KBM-7 (cell line): ENCODE measurements at places on chromosomes 1 and 21.

- DNase-seq, result no peak
Observed at GRCh38 chr1:95657248-95657647, 423.2 kb downstream of the RWDD3 start.

GRCh38 chr1:223298701-223299100 is 65.3 kb downstream of the SUSD4 start:
- DNase-seq, result no peak

DNA sequence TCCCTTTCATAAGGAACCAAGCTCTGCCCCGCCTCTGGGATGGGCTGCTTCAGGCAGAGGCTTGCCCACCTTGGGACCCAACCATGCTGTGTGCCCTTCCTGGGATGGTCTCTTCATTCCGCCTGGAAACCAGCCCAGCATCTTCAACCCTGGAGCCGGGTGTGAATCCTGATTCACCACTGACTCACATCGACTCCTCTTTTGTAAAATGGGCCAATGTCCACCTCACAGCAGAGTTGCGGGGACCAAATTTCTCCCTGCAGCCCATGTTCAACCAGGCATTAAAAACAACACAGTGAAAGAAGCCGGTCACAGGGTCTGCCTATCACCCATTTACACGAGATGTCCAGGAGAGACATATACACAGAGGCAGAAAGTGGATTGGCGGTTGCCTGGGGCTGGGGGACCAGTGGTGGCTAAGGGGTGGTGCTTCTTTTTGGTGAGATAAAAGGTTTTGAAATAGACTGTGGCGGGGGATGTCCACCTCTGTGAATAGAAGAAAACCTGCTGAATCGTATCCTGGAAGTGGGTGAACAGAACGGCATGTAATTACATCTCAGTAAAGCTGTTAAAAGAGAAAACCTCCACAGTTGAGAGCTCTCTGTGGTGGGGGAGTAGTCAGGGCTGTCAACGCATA is 6.9 kb upstream of the GPR153 start:
- DNase-seq, result no peak

- no peak for DNase-seq
Observed at GRCh38 chr1:1892079-1892762, 1.3 kb upstream of the GNB1 start.

DNA sequence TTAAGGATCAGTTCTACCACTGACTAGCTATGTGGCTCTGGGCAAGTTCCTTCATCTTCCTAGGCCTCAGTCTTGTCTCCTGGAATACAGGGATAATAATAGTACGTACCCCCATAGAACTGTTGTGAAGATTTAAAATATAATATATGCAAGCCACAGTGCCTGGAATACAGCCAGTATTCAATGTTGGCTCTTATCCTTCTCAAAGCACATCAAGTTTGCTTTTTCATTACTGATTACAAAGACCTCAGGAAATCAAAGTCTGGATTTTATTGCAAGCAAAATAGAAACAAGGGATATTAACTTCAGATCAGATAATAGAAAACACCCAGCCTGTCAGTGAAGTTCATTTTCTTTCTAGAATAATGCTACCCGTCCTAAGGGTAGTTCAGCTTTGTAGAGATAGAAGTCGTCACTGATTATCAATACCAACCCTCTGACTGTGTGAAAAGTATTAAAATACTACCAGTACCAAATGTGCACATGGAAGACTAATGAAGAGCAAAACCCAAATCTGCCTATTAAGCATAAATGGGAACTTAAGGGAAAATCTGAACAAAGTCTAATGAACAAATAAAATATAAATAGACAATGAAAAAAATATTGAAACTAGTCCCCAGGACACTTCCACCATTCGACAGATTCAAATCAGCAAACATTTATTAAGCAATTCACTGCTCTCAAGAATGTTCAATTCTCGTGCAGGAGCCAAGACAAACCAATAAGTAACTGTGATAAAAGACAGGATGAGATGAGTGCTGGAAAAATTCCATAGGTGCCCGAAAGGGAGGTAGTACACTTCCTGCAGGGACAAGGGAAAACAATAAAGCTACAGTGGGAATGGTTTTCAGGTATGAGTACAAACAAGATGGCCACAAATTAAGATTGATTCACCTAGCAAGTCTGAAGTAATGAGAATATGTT is 206.2 kb downstream of the SMYD3 start:
- no peak for DNase-seq

- DNase-seq, result no peak
Observed at GRCh38 chr1:158149175-158149574, 31.5 kb upstream of the CD1D start.

DNA sequence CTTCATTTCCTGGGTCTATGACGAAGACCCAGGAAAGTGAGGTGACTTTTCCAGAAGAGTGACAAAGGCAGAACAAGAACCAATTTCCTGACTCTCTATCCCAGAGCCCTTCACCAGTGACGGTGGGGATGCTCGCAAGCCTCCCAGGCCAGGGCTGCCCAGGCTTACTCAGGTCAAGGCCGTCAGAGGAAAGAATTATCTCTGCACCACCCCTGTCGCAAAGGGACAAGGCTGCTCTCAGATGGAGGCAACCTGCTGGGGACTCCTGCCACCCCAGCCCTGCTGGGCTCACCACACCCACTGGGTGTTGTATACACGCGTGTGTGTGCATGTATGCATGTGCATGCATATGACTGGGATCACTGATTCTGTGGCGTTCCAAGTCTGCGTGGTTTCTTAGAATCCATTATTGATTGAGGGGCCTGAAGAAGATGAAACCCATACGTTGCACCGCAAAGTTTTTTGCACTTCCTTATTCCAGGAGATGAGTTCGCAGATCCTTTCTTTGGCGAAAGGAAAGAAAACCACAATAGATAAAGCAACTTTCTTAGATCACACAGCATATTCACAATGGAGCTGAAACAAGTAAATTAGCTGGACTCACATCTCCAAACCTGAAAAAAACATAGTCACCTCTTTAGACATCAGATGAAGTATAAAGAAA is 255.8 kb downstream of the RHOU start:
- DNase-seq, result peak; percentile 82

GRCh38 chr1:220326578-220326977 is 54.3 kb upstream of the RAB3GAP2 start:
- no peak for DNase-seq

DNA sequence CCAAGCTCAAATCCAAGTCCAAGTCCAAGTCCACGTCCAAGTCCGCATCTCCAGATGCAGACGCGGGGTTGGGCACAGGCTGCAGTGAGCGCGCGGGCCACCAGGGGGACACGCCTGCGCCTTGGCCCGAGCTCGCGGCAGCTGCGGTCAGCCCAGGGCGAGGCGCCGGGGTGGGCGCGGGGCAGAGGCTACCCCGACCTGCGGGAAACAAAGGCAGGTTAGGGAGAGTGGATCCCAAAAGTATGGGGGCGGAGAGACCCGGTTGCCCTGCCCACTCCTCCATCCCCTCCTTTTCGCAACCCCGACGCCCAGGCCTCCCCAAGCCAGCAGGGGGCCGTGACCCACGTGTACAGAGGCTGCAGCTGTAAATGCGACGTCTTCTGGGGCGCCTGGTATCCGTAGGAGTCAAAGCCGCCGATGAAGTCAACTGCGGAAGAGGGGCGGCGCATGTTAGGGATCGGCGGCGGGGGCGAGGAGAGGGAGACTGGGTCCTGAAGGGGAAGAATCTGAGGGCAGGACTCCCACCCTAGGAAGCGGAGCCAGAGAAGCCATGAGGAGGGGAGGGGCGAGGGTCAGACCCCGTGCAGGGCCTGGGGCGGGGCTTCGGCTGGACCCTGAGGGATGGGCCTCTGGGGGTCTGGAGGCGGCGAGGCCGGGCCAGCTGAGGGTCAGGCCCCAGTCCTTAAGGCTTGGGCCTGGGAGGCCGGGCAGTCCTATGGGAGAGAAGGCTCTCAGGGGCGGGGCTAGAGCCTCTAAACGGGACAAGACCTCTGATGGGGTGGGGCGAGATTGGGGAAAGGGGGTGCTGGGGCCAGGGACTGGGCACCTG is 58.0 kb downstream of the NKAIN1 start:
- DNase-seq, result peak; percentile 74

GRCh38 chr1:67350783-67351182 is 43.1 kb downstream of the IL12RB2 start:
- DNase-seq, result no peak

- no peak for DNase-seq
Observed at GRCh38 chr1:201712387-201713085, 116.4 kb upstream of the IPO9 start.

GRCh38 chr1:101013776-101014175 is 11.8 kb downstream of the DPH5 start:
- no peak for DNase-seq

DNA sequence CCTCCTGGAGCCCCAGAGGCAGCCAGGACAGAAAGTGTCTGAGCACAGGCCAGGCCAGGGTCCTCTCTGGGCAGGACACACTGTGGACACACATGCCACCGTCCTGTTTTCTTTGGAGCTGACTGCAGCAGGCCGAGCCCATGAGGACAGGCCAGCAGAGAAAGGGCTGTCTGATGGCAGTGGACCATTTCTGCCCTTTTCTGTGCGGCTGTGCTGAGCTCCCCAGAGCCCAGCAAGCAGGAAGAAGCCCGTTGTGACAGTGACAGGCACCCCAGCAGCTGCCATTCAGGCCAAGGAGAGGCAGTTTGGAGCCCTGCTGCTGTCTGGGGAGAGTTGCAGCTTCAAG is 115.8 kb upstream of the ARHGEF16 start:
- DNase-seq, result no peak

DNA sequence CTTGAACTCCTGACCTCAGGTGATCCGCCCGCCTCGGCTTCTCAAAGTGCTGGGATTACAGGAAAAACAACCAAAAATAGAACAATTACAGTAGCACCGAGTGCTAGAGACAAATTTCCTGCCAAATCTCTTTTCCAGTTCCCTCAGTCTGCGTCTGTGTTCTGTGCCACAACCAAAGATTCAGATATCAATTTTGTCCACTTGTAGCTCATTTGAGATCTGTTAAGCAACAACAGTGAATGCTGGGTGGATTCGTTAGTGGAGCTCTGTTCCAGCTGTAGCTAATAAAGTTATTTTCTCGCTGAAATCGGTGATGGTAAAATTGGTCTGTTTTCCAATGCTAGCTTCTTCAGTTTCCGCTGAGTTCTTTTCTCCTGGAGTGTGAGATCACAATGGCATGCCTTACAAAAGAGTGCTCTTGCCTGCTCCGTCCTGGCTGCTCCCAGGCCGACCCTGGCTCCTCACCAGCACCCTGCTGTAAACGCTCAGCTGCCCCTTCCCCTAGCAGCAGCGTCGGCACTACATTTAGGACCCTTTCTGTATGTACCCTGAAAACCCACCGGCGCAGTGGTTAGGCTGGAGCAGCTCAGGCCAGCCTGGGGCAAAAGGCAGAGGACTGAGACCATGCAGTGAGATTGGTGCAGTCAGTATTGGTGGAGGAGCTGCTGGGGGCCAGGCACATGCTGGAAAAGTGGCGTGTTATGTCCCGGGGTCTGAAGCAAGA is 395.4 kb downstream of the KIF26B start:
- DNase-seq, result no peak

DNA sequence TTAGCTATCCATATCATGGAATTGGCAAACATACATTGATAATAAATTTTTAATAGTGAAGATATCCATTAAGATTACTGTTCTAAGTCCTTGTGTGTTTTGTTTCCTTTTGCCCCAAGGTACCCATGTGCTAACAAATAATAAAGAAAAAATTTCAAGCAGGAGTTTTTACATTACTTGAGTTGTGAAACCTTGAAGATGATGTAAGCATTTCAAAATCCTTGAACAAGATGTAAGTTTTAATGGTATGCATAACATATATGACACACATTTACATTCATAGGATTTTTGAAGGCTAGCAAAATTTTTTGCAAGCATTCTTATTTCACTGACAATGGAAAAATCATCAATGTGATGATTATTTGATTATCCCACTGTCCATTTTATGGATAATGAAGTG is 10.9 kb upstream of the ELAVL4 start:
- DNase-seq, result no peak

DNA sequence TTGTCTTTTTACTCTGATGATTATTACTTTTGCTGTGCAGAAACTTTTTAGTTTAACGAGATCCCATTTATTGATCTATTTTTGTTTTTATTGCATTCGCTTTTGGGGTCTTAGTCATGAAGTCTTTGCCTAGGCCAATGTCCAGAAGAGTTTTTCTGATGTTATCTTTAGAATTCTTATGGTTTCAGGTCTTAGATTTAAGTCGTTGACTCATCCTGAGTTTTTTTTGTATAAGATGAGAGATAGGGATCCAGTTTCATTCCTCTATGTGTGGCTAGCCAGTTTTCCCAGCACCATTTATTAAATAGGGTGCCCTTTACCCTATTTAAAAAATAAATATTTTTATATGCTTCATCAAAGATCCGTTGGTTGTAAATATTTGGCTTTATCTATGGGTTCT is 13.2 kb downstream of the MAN1C1 start:
- DNase-seq, result no peak

- DNase-seq, result no peak
Observed at GRCh38 chr1:225460021-225460736, 32.3 kb upstream of the LBR start.

DNA sequence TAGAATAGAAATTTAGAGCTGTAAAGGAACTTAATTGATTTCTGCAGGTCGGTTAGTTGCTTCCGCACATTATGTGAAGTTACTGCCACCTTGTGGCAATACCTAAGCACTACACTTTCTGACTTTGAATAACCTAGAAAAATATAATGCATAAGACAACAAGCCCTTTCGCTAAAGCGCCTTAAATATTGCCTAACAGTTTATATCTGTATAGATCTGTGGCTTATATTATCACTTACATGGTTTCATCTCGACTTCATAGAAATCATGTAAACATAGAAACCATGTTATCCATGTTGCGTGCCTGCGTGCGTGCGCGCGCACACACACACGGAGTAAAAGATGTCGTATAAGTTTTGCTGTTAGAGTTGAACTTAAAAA is 10.9 kb upstream of the IFI16 start:
- peak; percentile 87 for DNase-seq

GRCh38 chr1:230306169-230306568 is 120.0 kb downstream of the PGBD5 start:
- DNase-seq, result no peak

- DNase-seq, result no peak
Observed at GRCh38 chr1:160776178-160776577, 19.8 kb upstream of the LY9 start.

- no peak for DNase-seq
Observed at GRCh38 chr1:30533796-30534550, 189.4 kb downstream of the MATN1 start.

DNA sequence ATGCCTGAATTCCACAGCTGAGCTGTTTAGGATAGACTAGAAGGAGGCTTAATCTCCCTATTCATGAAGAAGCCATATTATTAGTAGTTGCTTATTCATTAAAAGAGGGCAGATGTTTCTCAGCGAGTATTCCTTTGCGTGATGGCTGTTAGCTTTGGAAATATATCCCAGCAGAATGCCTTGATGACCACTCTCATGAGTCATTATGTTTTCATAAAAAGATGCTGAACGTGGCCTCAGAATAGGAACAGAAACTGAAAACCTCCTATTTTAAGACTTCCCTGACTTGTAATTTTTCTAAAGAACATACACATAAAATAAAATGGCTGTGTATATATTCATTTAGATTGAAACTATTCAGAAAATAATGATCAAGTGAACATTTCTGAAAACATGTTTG is 9.6 kb upstream of the PLA2G4A start:
- DNase-seq, result no peak

- DNase-seq, result no peak
Observed at GRCh38 chr1:58964880-58965279, 181.0 kb upstream of the JUN start.
